ENCODE measurements at places on chromosomes 2 and 18. TPM values are rescaled to one million over a fixed set of nuclear protein-coding genes. Genes with fewer than 3 reads are reported as not detected.

The ERMN gene
- polyA plus RNA-seq, result 45.7 TPM

The MARCO gene
- polyA plus RNA-seq, result 0.29 TPM

The OXER1 gene
- 1.6 TPM for polyA plus RNA-seq

The FBLN7 gene
- polyA plus RNA-seq, result 10.6 TPM

The GALR1 gene
- 2.5 TPM for polyA plus RNA-seq

The CHRNG gene
- 0.35 TPM for polyA plus RNA-seq

The IFT172 gene
- 68.0 TPM for polyA plus RNA-seq

The OSR1 gene
- 3.9 TPM for polyA plus RNA-seq

The VPS4B gene
- polyA plus RNA-seq, result 38.1 TPM

The ORC4 gene
- 75.8 TPM for polyA plus RNA-seq

The C2orf92 gene
- 13.6 TPM for polyA plus RNA-seq

The HOXD9 gene
- polyA plus RNA-seq, result 3.0 TPM

All from spinal cord (tissue), 10 donors.